Glutamatergic neuron (in vitro differentiated cells): ENCODE measurements at places on chromosomes 4 and X.

GRCh38 chr4:60019180-60019579 is 1180.9 kb upstream of the ADGRL3 start:
- no peak for DNase-seq

- DNase-seq = no peak
Measured at GRCh38 chr4:91267543-91267942, 1036.2 kb upstream of the GRID2 start.

GRCh38 chr4:24889991-24890390 is 22.9 kb downstream of the CCDC149 start:
- no peak for DNase-seq

DNA sequence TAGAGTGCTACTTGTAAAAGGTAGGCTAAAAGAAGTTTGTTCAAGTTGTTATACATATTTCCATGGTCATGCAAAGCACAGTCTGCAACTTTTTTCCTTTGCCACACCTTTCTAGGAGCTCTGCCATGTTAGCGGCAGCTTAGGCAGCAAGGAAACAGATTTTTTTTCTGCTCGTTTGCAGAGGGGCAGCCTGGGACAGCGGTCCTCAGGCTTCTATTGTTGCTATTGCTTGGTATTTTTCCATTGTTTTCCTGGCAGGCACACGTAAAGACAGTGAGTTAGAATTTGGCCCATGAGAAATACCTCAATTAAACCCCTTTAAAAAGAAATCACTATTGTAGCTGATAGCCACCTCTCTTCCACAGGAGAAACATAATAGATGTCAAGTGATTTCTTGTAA is 391.4 kb downstream of the SH2D1A start:
- no peak for DNase-seq

- no peak for DNase-seq
Measured at GRCh38 chrX:110759785-110760184, 35.8 kb downstream of the CHRDL1 start.

- no peak for DNase-seq
Measured at GRCh38 chr4:2443061-2443730, 24.4 kb downstream of the CFAP99 start.

DNA sequence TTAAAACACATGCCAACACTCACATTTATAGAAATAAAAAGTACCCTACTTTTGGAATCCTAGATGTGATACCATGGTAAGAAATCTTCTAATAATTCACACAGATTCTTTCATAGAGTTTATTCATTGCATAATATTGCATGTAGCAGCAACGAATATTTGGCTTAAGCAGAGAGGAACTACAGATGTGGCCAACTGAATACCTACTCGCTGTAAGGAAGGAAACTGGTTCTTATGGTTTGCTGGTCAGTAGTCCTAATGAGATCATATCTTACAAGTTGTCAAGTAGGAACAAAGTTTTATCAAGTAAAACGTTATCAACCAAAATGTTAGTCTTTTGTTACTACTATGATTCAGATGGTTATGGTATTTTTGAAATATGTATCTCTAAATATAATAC is 996.1 kb downstream of the PDHA2 start:
- DNase-seq = no peak

DNA sequence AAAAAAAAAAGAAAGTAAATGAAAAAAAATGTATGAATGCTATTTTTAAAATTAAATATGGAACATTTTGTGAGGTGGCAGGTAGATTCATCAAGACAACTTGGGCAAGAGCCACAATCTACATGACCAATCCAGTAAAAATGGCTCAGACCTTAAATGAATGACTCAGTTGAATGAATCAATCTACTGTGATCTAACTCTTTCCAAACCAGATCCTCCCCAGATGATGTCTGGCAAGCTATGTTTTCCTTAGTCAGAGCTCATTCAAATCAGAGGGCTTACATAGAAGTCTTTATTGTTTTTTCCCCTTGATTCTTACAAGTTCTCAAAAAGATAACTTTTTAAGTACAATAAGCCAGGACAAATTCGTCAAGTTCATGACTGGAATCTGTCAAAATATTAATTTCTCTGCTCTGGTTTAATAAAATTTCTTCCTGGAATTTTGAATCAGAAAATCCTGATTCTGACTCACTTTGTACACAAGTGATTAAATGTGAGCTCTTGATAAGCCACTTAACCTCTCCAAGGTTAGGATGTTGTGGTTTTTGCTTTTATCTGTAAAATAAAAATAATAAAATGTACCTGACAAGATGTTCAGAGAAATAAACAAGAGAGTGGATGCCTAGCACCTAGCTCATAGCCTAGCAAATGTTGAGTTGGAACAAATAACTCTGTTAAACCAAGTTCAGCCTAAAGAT is 105.6 kb upstream of the SMIM31 start:
- DNase-seq = no peak

GRCh38 chr4:145279122-145279960 is 99.0 kb upstream of the OTUD4 start:
- no peak for DNase-seq

DNA sequence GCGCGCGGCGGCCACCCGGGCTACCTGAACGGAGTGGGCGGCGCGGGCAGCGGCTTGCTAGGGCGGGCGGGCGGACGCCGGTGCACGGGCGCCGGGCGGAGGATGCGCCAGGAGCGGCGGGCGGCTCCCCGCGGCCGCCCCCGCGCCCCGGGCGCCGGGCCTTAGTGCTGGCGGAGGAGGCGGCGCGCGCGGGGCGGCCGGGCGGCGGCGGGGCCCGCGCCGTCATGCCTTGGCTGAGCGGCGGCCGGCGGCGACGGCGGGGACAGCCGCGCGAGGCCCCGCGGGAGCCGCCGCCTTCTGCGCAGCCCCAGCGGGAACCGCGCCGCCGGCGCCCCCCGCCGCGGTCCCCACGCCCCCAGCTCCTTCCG is 48.2 kb downstream of the CLDN34 start:
- no peak for DNase-seq

GRCh38 chr4:131052646-131053045 is 1956.7 kb downstream of the C4orf33 start:
- no peak for DNase-seq

- no peak for DNase-seq
Measured at GRCh38 chr4:21806991-21807390, 141.6 kb downstream of the KCNIP4 start.

DNA sequence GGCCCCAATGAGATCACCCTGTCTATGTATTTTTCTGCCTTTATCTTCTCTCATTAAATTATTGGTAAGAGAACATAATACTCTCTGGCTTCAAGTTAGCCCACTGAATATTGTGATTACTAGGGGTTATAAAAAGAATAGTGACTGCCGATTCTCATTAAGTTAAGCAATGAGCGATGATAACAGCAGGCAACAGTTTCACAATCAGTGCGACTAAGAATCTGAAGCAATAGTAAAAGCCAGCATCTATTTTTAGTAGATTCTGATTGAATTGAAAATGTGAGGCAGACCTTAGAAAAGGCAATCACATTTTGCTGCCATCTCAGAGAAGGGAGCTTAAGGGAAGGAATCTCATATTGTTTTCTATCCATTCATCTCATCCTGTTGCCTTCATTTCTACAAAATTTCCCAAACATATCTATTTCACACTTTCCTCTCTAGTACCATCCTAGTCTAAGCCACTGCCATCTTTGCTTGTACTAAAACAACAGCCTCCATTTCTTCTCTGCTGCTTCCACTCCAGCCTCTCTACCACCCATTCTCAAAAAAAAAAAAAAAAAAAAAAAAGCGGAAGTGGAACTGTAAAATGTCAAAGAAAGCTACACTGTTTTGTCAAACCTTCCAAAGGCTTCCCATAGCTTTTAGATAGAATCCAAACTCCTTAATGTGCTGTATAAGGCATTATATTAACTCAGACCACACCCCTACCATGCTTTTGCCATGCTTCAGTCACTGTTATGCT is 17.4 kb downstream of the GABRA4 start:
- DNase-seq = no peak

DNA sequence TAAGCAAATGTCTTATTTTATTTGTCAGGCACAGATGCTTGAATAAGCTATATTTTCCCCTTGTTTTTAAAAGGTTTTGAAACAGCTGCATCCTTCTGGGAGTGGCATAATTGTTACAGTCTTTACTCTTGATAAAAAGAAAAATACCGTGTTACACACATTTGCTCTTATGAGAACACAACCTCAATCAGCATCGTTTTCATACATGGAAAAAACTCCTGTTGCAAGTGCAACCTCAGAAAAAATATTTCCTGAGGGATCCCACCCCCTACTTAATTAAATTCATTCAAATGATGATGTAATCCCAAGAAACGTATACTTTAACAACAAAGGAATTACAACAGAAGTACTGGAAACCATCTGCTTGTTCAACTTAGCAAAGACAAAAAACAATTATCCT is 58.6 kb downstream of the SMAD1 start:
- no peak for DNase-seq

GRCh38 chr4:79030973-79031372 is 91.7 kb upstream of the PAQR3 start:
- no peak for DNase-seq
